ENCODE measurements at places on chromosomes 13 and 19.

- DNase-seq, result no peak
Measured at GRCh38 chr19:47509973-47510372, 4.9 kb downstream of the NAPA start.

DNA sequence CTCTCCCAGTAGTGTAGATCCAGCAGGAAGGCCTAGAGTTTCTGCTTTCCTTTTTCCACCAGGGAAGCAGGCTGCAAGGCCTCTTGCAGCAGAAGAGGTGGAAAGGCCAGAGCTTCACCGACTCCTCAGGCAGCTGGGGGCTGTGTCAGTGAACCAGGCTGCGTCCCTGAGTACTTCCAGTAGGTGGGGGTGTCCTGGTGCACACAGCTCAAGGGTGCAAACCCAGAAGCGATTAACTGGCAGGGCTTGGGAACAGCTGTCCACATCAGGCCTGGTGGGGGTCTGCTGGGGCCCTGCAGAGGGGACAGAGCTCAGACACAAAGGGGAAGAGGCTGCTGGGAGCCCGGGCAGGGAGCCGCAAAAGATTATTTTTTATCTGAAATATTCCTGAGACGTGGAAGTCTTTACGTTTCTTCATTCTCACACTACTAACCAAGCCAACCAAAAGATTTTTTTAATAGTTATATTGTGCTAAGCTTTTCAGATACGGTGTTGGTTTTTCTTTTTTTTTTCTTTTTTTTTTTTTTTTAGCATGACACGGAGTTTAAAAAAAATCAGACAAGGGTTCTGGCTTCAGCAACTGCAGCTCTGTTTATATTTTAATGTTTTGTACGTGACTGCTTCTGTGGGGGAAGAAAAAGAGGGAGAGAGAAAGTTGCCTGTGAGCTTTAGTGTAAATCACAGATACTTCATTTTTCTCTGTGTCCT lies 11.0 kb downstream of the TSHZ3 start:
- peak; percentile 74 for DNase-seq

GRCh38 chr13:73618275-73618865 lies 515.8 kb downstream of the KLF12 start:
- DNase-seq, result no peak

DNA sequence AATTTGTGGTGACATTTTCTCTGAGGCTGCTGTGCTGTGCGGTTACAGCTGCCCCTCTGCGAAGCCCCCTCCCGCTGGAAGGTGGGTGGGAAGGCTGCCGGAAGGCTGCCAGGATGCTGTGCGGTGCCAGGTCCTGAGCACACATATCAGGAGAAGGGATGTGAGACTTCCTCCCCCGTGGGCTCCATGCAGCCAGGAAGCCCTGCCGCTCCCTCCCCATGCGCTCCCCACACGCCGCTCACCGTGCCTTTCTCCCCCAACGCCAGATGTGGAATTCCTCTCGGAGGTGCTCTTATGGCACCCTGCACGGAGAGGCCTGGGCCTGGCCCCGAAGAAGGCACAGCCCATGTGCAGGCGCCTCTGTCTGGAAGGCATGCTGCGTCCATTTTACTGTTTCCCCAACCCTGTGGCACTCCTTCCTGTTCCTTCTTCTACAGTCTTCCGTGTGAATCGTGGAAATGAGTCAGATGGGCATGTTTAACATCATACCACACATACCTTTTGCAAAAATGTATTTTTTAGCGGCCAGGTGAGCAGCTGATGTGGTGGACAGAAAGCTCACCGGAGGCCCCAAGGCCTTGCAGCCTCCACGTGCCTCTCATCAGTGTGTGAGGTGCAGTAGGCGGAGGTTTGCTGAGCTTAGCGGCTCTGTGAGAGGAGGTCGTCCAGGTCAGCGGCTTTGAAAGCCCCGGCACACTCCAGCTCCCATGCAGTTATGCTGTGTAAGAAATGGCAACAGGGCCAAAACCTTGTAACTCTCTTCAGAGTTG lies 88.0 kb downstream of the ATP11A start:
- no peak for DNase-seq

DNA sequence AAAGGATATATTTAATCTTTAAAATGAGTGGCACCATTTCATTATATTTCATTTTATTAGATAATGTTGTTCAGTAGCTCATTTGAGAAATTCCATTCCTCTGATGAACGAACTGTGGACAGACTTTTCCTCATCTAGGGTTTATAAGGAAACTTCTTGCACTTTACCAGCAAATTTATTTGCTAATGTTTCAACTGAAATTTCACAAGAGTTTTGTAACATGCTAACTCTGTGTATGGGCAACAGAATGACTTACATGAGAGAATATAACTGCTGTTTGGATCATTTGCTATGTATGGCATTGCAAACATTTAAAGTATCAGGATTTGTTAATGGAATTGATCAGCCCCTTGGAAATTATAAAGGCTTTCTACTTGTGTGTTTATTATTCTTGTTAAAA lies 3.7 kb upstream of the IRS2 start:
- DNase-seq, result no peak

DNA sequence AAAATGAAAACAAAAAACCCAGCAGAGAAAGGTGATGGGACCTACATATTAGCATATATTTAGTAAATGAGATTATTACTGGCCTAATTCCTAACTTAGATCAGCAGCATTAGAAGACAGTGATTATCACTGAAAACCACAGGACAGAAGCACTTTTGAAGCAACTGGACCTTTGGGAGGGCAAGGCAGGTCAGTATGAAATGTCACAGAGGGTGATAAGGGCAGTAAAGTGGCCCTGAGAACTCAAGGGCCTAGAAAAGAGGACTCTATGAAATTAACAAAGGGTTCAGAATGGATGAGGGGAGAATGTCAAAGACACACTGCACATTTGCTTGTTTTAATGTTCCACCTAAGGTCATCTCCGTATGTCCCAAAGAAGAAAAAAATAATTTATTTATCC lies 148.7 kb downstream of the VWA8 start:
- no peak for DNase-seq

DNA sequence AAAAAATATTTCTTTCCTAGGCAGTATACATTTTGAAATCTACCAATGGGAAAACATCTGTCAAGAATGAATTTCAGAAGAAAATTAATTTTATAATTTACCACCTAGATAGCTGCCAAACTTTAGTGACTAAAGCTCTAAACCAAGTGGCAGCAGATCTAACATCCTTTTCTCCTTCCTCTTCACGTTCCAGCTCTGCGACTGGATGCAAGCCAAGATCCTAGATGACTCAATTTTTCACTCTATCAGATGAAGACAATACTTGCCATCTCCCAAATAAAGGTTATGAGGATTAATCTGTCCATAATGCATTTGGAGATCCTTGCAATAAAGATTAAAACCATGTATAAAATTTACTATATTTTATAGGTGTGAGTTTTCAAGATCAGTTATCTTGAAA lies 66.7 kb upstream of the MIR17HG start:
- no peak for DNase-seq

GRCh38 chr13:108959234-108959633 lies 329.8 kb downstream of the MYO16 start:
- DNase-seq, result no peak

- DNase-seq, result no peak
Measured at GRCh38 chr19:35194012-35194984, 34.2 kb downstream of the FAM187B start.

- DNase-seq, result no peak
Measured at GRCh38 chr19:10924597-10924996, 3.8 kb downstream of the YIPF2 start.

GRCh38 chr19:44570984-44571684 lies 41.7 kb upstream of the CEACAM20 start:
- DNase-seq, result peak; percentile 63

DNA sequence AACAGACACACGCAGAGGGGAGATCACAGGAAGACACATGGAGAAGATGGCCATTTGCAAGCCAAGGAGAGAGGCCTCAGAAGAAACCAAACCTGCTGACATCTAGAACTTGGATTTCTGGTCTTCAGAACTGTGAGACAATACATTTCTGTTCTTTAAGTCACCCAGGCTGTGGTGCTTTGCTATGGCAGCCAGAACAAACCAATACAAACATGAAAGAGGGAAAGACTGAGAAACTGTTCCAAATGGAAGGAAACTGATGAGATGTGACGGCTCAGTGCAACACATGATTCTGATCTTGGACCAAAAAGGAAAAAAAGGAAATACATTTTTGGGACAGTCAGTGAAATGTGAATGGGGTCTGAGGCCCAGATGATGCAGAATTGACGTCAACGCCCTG lies 30.2 kb upstream of the SACS start:
- no peak for DNase-seq

All from sciatic nerve (tissue), 2 donors.